Stimulated activated CD4-positive, alpha-beta T cell treated with anti-CD3 and anti-CD28 coated beads, Interleukin-12 subunit alpha, Interleukin-12 subunit beta, amount 100 ng/mL, for 48 hours (primary cell): ENCODE measurements at places on chromosomes 5 and 9.

DNA sequence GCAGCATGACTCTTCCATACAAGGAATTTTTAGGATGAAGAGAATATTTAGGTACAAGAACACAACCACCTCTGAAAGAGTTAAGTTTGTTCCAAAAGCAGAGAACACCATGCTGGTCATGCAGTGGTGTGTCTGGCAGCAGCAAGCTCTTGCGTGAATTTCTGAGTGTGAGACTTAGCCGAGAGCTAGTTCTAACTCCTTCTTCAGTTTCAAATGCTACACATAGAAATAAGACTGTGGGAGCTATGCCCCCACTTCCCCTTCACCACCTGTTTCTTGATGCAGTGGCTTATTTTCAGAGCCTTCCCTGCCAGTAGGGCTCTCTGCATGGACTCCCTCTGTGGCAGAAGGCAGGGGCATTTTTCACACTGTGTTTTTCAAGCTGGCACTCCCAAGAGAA, 122.9 kb upstream of the ZNF366 start:
- no peak for DNase-seq

GRCh38 chr9:113895526-113895925, 19.4 kb downstream of the ZNF618 start:
- no peak for DNase-seq

- DNase-seq: no peak
These were observed 5.7 kb upstream of the SYK start for GRCh38 chr9:90795871-90796317.

DNA sequence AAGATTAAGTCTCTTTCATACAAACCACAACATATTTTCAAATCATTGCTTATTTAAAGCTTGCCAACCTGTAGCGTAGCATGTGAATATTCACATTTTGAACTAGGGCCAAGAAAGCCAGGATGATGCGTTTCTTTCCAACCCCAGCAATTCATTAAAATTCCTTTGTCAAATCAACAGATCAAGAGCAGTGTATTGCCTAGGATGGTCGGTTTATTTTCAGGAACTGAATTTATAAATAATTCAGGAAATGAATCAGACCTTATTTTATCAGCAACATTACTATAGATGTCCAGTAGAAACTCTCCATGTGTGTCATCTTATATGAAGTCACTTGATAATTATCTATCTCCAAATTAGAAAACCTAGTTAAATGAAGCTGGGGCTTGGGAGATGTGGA, 13.2 kb upstream of the AUH start:
- DNase-seq: no peak

GRCh38 chr5:9544056-9544455, 1.8 kb downstream of the SEMA5A start:
- no peak for DNase-seq

- no peak for DNase-seq
These were observed 53.9 kb upstream of the POMT1 start for GRCh38 chr9:131448818-131449217.

- no peak for DNase-seq
These were observed 205.2 kb upstream of the ADCY2 start for GRCh38 chr5:7190712-7191250.

GRCh38 chr5:44708602-44709001, 100.1 kb upstream of the MRPS30 start:
- no peak for DNase-seq

DNA sequence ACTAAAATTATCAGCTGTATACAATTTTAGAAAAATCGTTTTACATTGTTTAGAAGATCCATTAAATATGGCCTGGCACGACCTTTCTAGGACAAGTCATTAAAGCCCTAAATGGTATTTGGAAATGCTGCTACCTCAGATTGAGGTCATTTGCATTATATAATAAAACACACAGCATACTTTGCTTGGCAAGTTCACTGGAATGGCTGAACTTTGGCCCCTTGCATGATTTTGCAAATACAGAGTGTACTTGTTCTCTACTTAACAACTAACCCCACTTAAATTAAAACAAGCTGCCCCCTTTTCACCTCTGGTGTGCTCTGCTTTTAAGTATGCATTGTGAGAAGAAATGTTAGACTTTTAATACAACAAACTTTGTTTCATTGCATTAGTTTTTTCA, 860.1 kb downstream of the PTPRD start:
- DNase-seq: no peak

GRCh38 chr5:143922718-143923117, 110.8 kb downstream of the HMHB1 start:
- DNase-seq: no peak

- no peak for DNase-seq
These were observed 38.6 kb downstream of the YTHDC2 start for GRCh38 chr5:113552137-113552536.

GRCh38 chr5:142097681-142098080, 10.9 kb upstream of the NDFIP1 start:
- no peak for DNase-seq

GRCh38 chr9:135247227-135247930, 159.9 kb downstream of the OLFM1 start:
- DNase-seq: no peak

- DNase-seq: no peak
These were observed 56.9 kb upstream of the ALDH1A1 start for GRCh38 chr9:73009649-73010288.
